Amniotic epithelial cell (primary cell): ENCODE measurements at places on chromosomes 12 and 14.

- DNase-seq = peak; percentile 91
Observed at GRCh38 chr14:100408350-100409002, 85.3 kb downstream of the SLC25A47 start.

DNA sequence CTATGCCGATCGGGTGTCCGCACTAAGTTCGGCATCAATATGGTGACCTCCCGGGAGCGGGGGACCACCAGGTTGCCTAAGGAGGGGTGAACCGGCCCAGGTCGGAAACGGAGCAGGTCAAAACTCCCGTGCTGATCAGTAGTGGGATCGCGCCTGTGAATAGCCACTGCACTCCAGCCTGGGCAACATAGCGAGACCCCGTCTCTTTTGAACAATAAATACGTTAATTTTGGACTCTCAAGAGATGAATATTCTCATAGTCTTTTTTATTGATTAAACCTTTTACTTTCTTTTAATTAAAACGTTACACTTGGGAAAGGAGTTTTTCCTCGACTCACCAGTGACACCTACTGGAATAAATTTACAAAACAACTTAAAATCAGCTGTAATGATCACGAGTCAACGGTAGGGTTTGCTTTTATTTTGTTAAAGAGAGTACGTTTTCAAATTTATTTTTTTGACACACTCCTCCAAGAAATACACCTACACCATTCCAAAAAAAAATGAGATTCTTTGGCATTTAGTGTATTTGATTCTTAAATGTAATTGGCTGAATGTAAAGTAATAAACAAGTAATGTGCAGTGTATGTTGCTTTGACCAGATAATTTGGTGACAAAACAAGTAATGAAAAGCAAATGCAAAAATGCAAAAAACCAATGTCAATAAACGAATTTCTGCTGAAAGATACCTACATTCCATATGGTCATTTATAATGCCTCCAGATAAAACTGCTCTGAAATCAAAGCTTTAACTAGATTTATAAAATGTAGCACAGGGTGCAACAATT, 687 bp upstream of the RPS29 start:
- peak; percentile 71 for DNase-seq

- peak; percentile 4 for DNase-seq
Observed at GRCh38 chr12:71371122-71371521, 68.5 kb upstream of the LGR5 start.

GRCh38 chr12:114767084-114767760, 83.2 kb upstream of the TBX3 start:
- no peak for DNase-seq

GRCh38 chr12:69474456-69474855, 4.3 kb downstream of the FRS2 start:
- no peak for DNase-seq

GRCh38 chr12:29574500-29574899, 77.0 kb upstream of the OVCH1 start:
- no peak for DNase-seq

GRCh38 chr12:71128191-71128788, 29.5 kb downstream of the TSPAN8 start:
- peak; percentile 16 for DNase-seq

- no peak for DNase-seq
Observed at GRCh38 chr12:2393996-2394395, 341.2 kb downstream of the CACNA1C start.

GRCh38 chr14:34496679-34497513, 34.9 kb upstream of the SPTSSA start:
- peak; percentile 99 for DNase-seq

DNA sequence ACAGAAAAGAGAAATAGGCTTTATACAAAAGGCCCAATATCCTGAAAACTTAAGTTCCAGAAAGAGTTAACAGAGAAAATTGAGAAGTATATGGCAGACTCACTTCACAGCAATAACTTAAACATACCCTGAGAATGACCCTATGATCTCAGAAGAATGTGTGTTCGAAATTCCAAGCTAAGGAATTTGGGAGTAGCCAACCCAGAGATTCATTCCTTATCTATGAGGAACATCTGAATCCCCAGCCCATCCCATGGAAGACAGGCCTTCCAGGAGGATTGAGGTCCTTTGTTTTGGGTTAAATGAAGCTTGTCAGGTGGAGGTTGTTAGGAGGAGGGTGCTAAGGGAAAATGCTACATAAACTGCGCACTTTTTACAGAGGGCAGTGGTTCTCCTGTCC, 7.5 kb upstream of the SAV1 start:
- DNase-seq = peak; percentile 40

DNA sequence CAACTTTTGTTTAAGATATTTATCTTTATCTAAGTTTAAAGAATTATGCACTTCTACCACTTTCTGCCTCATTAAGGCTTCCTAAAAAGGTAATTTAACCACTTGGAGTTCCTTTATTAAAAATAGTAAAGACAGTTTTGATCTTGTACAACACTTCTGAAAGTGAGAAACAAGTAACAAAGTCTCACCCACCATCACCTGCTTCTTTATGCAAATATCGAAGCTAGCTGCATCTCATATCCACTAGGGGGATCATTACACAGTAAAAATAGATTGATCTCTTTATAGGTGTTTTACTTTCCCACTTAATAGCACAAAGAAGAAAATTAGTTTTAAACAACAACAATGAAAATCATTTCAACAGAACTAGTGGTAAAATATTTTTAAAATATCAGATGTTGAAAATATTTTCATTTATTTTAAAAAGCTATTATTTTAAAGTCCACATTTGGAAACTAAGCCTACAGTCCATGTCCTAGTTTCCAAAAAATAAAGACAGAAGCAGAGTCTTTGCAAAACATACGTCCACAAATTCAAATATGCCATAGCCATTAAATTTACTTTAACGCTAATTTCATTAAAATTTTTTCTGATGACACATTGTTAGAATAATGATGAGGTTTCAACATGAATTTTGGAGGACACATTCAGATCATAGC, 160.0 kb upstream of the SOX5 start:
- DNase-seq = peak; percentile 28

GRCh38 chr12:124030510-124030909, 57.5 kb downstream of the ZNF664 start:
- peak; percentile 91 for DNase-seq

DNA sequence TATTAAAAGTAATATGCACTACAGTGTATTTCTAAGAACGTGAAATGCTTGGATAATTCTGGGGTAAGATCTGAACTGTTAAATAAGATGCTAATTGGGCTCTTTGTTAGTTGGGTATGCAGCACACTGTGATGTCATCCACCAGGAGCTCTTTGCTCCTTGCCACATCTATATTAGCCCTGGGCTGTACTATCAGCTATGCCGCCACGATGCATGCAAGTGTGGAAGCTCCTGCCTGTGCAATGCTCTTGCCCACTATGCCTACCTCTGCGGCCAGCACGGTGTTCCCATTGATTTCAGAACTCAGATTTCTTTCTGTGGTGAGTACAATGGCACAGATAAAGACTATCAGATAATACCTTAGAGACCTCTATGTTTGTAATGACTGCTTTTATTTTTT, 165.6 kb downstream of the OTOGL start:
- DNase-seq = no peak

DNA sequence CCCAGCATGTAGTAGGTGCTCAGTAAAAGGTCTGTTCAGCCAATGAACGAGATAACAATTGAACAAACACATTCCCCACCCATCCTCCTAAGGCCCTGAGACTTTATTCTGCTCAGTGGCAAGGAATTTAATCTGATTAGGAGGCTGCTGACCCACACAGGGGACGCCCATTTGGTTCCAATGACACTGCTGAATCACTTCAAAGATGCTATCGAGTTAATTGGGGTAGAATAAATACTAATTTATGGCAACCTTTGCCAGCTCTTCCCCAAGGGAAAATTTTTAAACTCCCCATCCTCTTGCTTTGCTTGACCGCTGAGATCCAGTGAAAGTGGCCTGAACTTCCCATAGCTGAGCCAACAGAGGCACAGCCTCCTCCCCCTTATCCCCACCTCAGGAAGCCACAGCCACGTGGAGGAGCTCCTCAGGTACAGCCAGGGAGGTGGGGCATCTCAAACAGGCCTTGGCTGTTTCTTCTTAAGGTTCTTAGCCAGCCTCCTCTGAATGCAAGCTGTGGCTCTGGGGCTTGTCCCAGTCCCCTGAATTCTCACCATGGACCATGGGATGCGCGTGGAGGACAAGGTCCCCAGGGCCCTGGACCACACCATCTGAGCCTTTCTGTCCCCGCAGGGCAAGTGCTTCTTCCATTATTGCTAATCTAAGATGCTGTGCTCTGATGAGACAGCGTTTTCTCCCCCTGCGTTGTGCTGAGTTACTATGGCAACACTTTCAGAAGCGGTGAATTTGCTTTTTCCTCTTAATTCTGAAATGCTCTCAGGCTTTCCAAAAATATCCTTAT, 26.7 kb downstream of the C14orf132 start:
- no peak for DNase-seq

DNA sequence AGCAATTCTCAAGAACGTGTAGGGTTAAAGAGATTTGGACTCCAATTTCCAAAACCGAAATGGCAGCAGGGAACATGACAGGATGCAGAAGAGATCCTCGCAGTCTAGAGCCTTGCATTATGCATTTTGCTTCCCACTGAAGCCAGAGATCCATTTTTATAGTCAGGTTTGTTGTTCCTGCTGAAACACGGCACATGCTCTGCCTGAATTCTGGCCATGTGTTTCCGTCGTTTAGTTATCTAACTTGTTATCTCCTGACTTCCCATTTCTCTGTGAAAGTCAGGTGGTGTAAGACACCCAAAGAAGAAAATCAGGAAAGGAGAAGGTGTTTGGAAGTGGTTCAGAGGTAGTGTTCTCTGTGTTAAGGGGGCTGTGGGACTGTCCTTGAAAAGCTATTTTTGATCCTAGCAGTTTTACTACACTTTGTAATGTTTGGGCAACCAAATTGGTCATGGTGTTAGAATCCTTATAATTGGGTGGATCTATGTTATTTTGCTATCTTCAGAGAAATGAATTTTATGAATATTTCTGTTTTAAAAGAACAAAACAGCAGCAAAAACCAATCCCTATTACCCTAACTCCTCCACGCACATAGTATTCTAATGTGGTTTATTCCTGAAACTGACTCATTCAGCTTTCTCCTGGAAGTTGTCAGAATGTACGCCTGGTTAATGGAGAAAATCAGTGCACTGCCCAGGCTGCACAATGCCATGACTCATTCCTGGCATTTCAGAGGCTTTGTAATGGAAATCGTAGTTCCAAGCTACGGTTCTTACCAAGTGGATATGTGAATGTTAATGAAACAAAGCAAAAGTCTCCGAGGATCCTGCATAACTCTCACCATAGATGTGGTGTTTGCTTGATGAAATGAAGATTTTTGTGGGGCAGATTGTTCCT, 110.1 kb downstream of the SAMD4A start:
- DNase-seq = peak; percentile 97

DNA sequence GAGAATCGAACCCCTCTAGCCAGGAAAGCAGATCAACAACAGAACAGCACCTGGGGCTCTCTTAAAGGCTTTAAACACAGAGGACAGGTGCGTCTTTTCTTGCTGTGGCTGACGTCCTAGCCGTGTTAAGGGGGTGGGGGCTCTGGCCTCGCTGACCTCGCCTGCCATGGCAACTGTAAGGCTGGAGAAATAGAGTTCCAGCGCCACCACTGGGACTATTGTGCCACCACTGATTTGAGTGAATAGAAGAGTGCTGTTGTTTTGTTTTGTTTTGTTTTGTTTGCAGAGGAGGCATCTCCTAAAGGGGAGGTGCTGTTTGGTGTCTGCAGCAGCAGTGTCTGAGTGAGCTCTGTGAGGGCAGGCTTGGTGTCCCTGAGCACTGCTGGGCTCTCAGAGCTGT, 34.2 kb upstream of the PRMT8 start:
- no peak for DNase-seq

DNA sequence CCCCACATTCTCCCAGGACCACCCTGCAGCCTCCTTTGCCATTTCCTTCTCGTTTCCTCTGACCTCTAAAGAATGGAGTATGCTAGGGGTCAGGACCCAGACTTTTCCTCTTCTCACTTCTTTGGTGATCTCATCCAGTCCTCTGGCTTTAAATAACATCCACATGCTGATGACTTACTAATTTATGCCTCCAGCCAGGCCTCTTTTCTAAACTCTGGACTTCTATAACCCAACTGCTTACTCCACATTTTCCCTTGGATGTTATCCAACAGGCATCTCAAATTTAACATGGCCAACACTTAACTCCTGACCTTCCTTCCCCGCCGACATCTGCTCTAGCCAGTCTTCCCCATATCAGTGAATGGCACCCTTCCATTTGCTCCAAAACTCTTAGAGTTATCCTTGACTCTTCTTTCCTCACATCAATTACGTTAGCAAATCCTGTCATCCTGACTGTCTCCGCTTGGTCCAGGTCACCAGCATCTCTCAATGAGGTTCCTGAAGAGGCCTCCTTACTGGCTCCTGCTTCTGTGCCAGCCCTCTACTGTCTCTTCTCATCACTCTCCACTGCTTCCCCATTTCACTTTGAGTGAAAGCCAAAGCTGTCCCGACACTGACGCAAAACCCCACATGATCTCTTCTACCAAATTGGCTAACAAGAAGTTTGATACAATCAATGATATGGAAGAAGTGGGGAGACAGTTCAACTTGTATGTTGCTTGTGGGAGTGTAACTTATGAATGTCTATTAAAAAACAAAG, 42.7 kb downstream of the TMBIM6 start:
- peak; percentile 46 for DNase-seq

DNA sequence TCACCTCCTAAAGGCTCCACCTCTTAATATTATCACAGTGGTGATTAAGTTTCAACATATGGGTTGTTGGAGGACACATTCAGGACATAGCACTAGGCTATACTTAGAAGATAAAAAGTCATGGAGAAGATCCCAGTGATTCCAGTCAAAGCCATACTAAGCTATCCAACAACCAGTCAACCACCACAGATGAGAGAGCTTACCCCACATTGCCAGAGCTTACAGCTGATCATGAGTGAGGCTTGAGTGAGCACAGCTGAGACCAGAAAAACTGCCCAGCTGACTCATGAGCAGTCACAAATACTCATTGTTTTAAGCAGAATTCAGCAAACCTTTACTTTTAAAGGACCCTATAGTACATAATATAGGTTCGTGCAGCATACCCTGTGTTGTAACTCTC, 85.1 kb downstream of the DRAM1 start:
- DNase-seq = peak; percentile 3

DNA sequence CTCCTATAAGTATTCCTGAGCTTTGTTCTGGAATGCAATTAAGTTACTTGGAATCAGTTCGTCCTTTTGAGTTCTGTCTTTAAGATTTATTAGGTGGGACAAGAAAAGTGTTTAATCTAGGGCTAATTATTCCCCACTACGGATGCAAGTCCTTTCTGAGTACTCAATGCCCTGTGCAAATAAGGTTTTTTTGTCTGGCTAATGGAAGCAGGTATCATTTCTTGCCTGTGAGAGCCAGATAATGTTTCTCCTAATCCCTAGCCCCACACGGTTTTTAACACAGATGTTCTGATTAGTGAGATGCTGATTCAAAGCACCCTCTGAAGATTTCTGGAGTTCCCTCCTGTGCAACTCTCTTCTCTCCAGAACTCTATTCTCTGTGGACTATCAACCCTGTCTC, 296.6 kb upstream of the PRICKLE1 start:
- no peak for DNase-seq
